ENCODE measurements at places on chromosomes 6 and 20.
A peak's percentile ranks its signal among the peaks of the same experiment; 100 is the strongest.

DNA sequence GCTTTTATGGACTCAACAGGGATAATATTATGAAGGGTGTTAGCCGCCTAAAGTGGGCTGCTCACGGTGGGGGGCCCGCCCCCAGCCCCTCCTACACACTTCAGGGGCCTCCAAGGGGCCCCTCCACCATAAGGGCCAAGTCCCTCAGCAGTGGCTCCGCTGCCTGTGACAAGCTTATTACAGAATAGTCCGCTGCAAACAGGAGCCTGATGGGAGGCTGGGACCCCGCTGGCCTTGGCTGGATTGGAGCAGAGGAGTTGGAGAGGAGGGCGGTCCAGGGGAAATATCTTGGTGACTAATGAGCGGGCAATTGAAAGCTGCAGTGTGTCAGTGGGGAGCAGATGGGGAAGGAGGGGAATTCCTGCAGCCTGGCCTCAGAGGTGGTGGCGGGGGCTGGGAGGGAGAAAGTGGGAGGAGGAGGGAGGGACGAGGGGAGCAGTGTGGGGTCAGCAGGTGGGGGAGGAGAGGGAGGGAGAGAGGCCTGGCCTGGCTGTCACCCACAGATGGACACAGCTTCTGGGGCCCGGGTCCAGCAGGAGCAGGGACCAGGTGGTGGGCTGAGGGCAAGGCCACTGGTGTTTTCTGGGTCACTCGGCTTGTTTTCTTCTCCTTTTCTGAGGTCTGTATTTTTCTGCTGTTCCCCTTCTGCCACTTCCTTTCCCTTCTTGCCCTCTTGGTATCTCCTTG lies 57.6 kb upstream of the FOXP4 start:
- no peak for DNase-seq

DNA sequence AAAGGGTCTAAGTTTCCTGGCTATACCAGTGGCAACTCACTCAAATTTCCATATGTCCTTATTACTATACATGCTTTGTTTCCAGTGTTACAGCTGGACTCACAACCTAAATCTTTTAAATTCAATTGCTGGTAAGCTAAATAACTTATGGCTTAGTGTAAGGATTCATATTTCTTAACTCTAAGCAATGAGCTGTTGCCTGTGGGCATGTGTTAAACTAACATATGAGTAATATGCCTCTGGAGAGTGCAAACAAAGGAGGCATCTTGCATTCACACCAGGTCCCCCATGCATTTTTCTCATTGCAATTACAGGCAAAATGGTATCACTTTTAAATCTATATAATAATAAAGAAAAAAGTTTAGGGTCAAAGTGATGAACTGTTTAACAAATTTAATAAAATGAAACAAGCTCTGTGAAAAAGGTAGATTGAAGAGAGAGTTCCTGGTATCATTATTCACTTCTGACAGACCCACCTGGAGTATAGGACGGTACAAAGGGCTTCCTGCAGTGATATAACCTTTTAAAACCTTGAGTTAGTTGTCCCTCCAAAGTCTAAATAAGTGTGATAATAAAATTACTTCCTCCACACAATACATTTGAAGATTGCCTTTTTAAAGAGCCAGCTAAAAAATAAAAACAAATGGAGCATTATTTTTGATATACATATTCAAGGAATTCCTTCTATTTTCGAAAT lies 57.6 kb upstream of the HMGCLL1 start:
- DNase-seq: no peak

DNA sequence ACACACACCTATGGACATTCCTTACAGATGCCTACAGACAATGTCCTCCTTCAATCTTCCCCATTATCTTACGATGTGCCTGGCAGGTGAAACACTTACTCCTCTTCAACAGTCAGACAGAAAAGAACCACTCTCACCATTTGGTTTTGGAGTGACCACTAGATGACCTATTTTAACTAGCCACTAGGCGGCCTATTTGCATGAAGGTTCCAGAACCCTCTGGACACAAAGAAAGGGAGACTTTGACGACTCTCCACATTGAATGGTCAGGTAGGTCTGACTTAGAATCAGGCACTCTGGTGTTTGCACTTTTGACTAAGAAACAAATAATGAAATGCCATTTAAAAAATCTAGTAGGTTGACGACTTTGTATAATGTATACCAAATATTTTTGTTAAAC lies 42.0 kb downstream of the PNLDC1 start:
- DNase-seq: no peak

DNA sequence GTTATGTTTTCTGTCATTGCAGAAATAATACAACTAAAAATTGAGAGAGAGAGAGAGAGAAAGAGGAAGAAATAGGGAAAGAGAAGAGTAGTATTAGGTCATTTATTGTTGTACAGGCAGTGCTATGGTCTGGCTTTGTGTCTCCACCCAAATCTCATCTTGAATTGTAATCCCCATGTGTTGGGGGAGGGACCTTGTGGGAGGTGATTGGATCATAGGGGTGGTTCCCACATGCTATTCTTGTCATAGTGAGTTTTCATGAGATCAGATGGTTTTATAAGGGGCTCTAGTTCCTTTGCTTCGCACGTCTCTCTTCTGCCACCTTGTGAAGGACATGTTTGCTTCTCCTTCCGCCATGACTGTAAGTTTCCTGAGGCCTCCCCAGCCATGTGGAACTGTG lies 677.4 kb upstream of the CHD6 start:
- no peak for DNase-seq

DNA sequence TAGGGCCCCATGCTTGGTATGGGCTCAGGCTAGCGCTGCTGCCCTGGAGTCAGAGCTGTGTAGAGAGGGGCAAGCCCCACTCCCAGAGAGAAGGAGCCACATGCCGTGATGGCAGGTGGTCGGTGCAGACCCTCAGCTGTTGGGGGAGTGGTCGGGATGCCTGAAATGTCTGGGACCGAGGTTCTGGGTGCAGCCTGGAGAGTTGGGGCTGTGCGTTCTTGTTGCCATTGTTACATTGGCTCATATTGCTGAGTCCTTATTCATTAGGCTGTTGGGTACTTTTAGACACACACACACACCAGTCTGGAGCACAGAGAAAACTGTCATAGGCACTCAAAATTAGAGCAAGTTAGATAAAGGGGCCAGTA lies 83.9 kb downstream of the UNC5CL start:
- DNase-seq: no peak

- peak; percentile 80 for DNase-seq
These were observed at the start of gene SAYSD1 for GRCh38 chr6:39114704-39115599. Gene SAYSD1, minus strand, starts transcription at chr6:39115186. Its CDS starts 97 bp downstream, at chr6:39115089.

GRCh38 chr6:143146186-143146851 lies 85.6 kb downstream of the AIG1 start:
- DNase-seq: no peak

- DNase-seq: no peak
These were observed 43.7 kb upstream of the PMEPA1 start for GRCh38 chr20:57753332-57754164.

DNA sequence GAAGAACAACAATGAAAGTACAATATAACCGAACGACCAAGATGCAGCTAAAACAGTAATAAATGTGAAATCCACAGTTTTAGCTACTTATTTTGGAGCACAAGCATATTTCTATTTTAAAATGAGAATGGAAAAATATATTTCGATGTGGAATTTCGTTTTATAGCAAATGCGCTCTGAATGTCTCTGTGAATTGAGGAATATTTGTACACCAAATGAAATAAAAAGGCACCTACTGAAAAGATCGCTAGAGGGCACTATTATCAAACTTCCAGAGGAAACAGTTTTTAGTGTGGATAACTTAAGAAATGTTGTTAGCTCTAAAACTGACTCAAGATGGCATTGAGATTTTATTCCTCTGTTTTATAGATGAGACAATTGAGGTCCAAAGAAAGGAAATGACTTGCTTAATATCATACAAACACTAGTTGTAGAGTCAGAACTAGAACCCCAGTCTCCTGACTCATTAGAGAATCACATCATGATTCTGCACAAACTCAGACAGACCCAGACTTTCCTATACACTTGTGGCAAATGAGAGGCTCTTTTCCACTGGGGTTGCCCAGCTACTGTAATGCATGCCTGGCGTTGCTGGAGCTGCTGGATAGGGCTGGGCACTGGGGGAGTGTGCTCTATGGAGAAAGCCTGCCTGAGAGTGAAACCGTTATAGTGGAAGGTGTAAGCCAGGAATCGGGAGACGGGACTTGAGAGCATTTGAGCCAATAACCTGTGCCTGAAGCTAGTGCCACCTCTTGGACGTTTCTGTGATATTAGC lies 51.9 kb downstream of the GCLC start:
- no peak for DNase-seq

DNA sequence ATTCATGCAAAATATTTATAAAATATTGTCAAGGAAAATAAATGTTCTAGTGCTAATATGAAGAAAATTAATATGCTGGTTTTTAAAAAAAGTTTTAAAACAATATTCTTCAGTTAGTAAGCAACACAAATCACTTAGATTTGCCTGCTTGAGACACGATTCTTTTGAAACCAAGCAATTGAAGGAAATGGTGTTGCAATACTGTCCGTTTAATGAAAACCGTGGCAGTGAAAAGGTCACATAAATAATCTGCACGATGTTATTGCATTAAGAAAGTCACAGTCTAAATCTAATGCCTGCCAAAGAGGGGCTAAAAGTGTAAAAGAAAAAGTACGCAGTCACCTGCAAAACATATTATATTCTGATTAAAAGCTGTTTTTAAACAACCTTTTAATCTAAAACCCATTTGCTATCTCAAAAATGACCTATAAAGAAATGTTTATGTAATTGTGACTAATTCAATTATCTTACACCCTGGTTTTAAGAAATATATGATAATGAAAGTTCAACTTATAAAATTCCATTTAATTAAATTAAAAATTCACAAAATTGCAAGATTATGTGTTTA lies 143.0 kb downstream of the GMDS start:
- no peak for DNase-seq

DNA sequence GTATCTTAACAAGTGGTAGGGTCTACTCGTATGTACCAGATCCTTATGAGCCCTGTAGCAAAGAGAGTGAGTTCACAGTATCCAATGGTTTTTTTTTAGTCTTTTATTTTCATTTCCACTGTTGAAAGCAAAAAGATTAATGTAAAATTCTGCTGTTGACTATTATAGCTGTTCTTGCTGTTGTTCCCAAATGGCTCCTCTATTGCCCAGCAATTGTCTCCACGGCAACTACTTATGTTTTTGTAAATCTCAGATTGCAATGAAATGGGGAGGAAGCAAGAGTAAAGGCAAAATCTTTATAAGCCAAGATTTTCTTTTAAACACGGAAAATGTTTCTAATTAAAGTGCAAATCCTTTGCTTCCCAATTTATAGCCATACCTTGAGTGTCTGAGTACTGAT lies 406.1 kb downstream of the EPM2A start:
- DNase-seq: no peak

- no peak for DNase-seq
These were observed 41.9 kb upstream of the SIM1 start for GRCh38 chr6:100506651-100507050.

DNA sequence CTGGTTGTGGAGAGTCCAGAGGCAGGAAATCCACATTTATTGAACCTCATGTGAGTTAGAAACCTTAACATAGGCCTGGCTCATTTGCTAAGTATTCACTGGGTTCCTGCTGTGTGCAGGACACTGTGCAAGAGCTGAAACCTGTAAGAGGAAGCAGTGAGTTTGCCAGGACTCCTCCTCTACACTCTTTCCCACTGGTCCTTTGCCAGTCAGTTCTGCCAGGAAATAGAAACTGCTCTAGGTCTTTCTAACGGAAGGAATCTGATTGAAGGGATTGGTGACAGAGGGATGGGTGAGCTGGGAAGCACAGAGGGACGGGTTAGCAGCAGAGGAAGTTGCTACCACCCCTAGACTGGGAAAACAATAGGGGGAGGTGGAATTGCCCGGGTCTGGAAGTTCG lies 234.2 kb upstream of the ECI2 start:
- no peak for DNase-seq

DNA sequence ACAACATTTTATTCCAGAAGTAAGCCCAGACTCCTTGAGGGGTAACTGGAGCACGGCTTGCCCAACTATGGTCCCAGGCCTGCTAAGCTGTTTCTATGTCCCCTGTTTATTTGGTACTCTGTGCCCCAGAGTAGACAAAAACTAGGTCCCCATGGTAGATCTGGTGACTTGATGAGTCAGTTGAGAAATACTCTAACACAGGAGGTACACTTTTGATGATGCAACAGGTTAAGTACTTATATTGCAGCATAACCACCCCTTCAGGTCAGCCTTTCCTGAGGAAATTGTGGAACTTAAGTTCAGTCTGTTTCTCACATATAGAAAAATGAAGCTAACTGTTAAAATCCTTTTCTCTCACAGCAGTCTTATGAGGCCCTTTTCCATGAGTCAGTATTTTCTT lies 19.6 kb downstream of the TTPAL start:
- no peak for DNase-seq

DNA sequence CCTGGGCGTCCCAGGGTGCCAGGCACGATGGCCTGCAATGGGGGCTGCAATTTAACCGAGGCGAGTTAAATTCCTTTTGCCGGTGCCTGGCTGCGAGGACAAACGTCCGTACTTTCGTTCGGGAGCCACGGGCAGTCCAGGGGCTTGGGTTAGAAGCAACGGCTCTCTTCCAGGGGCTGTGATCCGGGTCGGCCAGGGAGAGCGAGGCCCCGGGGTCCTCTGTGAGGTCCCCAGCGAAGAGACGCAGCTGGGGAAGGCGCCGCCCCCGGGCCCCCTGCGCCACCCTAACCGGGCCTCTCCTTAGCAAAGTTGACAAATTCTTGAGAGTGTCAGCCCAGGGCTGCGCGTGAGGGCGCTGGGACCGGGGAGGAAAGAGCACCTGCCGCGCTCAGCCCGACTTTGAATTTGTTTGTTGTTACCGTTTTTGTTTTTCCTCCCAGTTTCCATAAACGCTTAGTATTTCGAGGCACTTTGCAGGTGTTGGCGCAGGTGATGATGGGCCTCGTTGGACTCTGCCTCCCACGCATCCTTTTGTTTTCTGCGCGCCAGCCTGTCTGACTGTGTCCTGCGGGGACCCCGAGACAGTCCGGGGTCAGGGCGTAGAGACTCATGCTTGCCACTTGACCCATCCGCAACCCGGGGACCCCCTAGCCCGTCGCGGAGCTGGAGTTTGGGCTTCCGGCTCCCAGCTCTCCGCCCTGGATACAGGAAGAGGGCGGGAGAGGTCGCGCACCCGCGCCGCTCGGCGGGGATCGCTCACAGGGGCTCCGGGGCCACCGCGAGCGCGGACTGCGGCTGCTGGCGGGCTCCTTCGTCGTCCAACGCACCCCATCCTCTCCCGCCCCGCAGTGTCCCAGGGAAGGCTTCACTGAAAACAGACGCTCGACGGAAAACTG lies 5.8 kb downstream of the OLIG3 start:
- no peak for DNase-seq

DNA sequence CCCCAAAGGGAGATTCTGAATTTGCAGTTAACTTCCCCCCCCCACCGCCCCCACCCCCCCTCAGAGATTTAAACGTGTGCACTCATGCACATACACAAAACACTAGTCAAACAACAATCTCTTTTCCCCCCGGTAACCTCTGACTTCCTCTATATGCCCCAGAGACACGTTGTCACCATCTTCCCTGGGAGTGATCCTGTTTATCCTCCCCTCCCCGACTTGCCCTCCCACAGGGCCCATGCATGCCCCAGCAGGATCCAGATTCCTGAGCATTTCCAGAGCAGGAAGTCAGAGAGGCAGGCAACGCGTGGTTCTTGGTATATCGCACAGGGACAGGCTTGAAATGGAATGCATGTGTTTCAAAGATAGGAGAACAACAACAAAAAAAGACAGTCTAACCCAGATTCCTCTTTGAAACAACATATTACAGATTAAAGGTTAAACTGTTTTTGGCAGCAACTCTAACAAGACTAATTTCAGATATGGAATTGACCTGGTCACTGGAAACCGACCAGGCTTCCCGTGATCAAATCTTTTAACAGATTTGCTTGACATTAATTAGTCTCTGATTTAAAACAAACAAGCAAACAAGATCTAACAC lies 1.3 kb downstream of the BLCAP start:
- DNase-seq: no peak

GRCh38 chr20:9300534-9300933 lies 213.9 kb upstream of the LAMP5 start:
- DNase-seq: no peak
